ENCODE measurements at places on chromosomes 7 and 10. TPM values are rescaled to one million over a fixed set of nuclear protein-coding genes. Genes with fewer than 3 reads are reported as not detected.

The CREB5 gene
- 0.53 TPM for total RNA-seq

The ANKRD2 gene
- not detected for total RNA-seq

The FGL2 gene
- total RNA-seq, result 6.1 TPM

The ABLIM1 gene
- total RNA-seq, result 47.0 TPM

The PDIA4 gene
- 266 TPM for total RNA-seq

The TTYH3 gene
- 15.5 TPM for total RNA-seq

The TAS2R41 gene
- 0.45 TPM for total RNA-seq

The GPR15LG gene
- total RNA-seq, result 0.20 TPM

The ENTPD7 gene
- total RNA-seq, result 9.8 TPM

The SFMBT2 gene
- total RNA-seq, result 1.1 TPM

The BAIAP2L1 gene
- total RNA-seq, result 12.9 TPM

The ST8SIA6 gene
- total RNA-seq, result 1.8 TPM

The GDF2 gene
- 7.2 TPM for total RNA-seq
